ENCODE measurements at places on chromosomes 11 and 22.

GRCh38 chr11:21069909-21070308 is 400.5 kb downstream of the NELL1 start:
- DNase-seq, result no peak

DNA sequence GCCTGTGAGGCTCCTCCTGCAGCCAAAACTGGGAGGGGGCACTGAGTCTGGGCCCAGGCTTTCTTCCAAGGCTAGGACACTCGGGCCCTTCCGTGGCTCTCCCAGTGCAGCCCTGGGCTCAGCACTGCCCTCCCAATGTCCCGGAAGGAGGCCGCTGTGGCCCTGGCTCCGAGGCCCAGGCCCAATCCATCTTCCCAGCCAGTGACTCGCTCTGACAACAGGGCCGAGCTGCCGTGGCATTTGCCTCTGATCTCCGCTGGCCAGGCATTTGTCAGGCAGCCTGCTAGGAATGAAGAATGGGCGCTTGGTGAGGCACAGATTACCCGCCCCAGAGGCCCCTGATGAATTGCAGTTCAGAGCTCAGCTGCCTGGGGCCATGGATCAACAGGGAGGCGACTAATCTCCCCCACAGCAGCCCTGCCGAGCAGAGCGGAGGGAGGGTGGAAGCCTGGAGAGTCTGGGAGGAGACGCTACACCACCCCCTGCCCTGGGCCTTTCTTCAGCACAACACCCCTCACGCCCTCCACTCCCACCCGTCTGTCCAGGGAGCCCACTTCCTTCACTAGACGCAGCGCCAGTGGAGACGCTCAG is 8.3 kb downstream of the FXYD2 start:
- no peak for DNase-seq

- no peak for DNase-seq
These were observed 4.1 kb downstream of the SYTL2 start for GRCh38 chr11:85806876-85807275.

GRCh38 chr22:44146088-44146861 is 34.5 kb upstream of the PARVG start:
- DNase-seq, result no peak
